H7 (cell line): ENCODE measurements at places on chromosomes 11 and 22.

DNA sequence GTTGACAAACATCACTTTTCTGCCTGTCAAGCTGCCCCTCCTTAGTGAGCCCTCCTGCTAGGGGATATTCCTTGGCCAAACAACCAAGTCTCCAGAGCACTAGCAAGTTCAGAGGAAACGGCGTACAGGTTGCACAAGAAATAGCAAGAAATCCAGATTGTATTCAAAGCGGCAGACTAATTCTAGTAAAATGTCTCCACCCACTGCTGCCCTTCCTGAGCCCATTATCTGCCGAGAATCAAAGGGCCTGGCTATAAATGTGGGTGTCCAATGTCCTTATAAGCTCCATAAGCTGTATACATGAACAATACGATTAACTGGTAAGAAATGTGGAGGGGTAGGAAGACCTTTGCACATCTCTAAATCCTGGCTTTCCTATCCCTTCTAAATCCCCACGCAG, 44.0 kb upstream of the AKIP1 start:
- DNase-seq: no peak

- no peak for DNase-seq
These were observed 34.0 kb downstream of the WNT7B start for GRCh38 chr22:45942787-45943493.

DNA sequence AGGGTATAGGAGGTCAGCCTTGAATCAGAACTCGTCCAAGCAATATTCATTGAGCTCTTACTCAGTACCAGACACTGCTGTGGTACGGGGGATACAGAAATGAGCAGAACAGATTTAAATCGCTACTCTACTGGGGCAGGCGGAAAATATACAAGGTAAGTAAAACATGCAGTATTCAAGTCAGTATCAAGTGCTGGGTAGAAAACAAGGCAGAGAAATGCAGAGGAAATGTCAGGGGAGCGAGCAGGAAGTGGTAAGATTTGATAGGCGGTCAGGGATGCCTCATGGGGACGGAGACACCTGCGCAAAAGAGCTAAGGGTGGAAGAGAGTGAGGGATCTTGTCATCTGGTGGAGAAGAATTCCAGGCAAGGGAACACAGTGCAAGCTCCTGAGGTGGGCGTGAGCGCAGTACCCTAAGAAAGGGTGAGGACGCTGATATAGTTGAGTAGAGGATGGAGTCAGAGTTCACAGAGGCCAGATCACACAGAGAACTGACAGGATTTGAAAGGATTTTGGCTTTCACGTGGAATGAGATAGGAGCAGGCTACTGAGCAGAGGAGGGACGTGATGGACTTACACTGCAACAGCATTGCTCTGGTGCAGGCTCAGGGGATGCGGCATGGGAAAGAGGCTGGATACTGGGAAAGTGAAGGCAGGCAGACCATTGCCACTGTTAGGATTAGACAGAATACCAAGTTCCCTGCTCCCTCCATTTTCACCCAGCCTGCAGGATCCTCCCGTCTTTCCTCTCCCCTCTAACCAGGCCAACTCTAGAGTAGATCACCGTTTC, 35.8 kb downstream of the SC5D start:
- DNase-seq: no peak

DNA sequence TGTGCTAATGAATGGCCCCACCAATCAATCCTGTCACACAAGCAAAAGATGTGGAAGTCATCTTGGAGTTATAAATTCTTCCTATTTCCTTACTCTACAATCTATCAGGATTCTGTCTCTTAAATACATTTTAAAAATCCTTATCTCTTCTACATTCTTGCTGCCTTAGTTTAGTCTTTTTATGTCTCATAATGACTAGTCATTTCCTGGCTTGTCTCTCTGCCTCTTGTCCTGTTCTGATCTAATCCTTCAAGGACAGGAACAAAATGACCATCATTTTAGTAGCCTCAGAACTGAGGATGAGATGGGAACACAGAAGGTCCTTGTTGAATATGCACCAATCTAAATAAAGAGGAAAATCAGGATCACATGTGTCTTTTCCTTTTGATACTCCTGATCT, 56.6 kb upstream of the LIN7C start:
- no peak for DNase-seq

- no peak for DNase-seq
These were observed 6.2 kb upstream of the RGL4 start for GRCh38 chr22:23684561-23685031.

- no peak for DNase-seq
These were observed 35.2 kb upstream of the CECR2 start for GRCh38 chr22:17334059-17334458.

- DNase-seq: no peak
These were observed 163.2 kb downstream of the FEZ1 start for GRCh38 chr11:125332821-125333220.

DNA sequence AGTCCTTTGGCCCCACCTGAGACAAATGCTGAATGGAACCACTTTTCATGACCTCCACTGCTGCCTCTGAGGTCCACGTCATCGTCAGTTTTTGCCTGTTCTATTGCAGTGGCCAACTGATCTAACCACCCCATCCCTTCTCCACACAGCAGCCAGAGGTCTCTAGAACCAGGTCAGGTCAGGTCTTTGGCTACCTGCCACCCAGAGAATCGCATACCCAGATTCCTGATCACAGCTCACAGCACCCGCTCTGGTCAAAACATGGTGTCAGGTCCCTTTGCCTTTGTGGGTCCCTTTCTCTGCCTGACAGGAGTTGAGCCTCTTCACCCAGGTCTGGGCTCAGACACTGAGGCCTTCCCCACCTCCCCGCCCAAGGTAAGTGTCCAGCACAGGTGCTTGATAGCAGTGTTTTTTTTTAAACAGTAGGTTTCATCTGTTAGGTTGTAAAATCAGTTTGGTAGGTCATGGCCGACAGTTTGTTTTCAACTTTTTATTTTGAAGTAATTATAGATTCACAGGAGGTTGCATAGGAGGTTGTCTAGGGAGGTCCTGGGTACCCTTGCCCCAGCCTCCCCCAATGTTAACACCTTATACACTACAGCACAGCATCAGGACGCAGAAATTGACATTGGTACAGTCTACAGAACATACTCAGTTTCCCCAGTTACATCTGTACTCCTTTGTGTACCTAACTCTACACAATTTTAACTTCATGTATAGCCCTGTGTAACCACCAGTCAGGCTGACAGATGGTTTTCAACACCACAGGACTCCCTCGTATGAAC, 6.9 kb downstream of the C22orf39 start:
- DNase-seq: no peak

DNA sequence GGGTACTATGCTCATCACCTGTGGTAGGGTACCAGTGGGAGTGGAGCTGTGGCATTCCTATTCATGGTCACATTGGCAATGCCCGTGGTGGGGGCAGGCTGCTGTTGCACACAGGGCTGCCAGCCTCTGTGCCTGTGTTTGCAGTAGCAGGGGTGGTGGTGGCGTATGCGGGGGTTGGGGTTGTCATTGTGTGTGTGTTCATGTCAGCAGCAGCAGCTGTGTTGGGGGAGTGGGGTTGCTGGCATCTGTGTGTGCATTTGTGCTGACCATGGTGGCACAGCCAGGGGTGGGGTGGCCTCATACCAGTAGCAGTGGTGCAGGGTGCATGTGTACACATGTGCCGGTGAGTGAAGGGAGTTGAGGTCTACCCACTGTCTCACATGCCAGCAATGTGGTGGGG, 34.4 kb downstream of the TMEM225 start:
- no peak for DNase-seq

DNA sequence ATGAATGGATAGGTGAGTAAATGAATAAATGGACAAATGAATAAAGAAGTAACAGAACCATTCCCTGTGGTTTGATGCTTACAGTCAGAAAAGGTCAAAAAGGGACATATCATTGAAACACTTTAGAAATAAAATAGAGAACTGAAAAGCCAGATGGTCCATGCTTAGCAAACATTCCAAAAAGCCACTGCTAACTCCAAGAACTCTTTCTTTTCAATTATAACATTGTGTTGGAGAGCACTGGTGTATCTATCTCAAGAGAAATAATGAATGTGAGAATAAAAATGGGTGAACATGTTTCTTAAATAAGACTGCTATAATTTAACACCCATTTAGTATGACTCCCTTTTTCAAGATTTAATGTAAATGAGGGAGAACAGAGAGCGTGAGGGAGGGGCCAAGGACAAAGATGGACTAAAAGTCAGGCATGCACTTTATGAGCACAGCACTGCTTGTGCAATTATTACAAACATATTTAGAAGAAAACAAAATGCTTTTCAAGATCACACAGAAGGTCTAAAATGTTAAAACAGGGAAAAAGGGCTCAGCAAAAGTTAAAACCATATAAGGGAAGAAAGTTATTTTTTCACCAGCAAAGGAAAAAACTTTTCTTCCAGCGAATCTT, 224.3 kb upstream of the PITPNB start:
- no peak for DNase-seq

GRCh38 chr11:9022961-9023680, 19.3 kb upstream of the NRIP3 start:
- no peak for DNase-seq

- no peak for DNase-seq
These were observed 177.2 kb downstream of the INSC start for GRCh38 chr11:15291885-15292284.

DNA sequence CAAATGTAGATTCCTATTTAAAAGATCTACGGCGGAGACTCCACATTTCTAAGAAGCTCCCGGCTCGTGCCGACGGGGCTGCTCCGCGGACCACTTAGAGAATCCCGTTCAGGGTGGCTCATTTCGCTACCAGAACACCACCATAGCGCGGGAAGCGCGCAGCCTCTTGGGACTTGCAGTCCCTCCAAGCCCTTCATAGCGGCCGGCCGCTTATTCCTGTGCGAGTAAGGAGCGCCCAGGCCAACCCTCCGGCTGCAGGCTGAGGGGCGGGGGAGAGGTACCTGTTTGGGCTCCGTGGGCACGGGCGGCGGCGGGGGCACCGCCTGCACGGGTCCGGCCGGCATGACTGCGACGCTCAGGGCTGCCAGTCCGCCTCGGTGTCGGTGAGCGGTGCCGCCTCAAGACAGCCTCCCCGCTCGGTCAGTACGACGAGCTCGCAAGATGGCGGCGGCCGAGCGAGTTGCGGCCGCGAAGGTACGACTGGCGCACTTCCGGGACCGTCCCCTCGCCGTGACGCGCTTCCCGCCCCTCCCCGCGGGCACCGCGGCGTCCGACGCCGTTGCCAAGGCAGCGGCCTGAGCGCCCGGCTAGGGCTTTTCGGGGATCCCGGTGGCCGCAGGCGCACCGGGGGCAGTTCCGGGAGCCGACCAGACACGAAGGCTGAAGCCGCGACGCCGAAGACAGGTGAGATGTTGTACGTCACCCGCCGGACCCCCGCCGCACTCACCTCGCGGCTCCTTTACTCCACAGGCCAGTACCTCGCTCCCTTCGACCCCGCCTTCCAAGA, at the start of the genes CCDC157 and SF3A1:
Gene CCDC157, plus strand, starts transcription at position 559 of the 787 bp plus-strand sequence. CDS start 8,994 bp downstream, outside the sequence.
Gene SF3A1, minus strand, starts transcription at position 446 of the 787 bp plus-strand sequence. Its CDS starts 102 bp downstream, at position 344.
- peak; percentile 98 for DNase-seq

DNA sequence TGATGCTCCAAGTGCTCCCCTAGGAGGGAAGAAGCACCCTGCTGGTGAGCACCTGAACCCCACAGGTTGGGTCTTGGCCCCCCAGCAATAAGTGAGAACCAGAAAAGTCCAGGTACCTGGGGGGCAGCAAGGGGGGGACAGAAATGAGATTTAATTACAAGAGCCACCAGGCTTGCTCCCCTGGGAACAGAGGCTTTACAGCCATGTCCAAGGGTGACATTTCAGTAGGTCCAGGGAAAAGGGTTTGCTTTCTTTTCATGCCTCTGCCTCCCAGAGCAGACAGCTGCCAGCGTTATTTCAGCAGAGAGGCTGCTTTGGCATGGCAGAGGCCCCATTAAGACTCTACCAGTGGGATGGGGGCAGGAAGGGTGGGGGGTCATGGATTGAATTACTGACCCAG, 437.7 kb downstream of the BUD13 start:
- DNase-seq: no peak

GRCh38 chr11:28481616-28482480, 373.7 kb downstream of the METTL15 start:
- no peak for DNase-seq

GRCh38 chr11:15645201-15645600, 530.5 kb downstream of the INSC start:
- DNase-seq: no peak

- no peak for DNase-seq
These were observed 71.3 kb upstream of the SLN start for GRCh38 chr11:107783121-107783520.

GRCh38 chr11:20035701-20036601, 124.3 kb downstream of the DBX1 start:
- DNase-seq: no peak

- DNase-seq: no peak
These were observed 45.0 kb upstream of the CRYBB3 start for GRCh38 chr22:25154667-25154999.

DNA sequence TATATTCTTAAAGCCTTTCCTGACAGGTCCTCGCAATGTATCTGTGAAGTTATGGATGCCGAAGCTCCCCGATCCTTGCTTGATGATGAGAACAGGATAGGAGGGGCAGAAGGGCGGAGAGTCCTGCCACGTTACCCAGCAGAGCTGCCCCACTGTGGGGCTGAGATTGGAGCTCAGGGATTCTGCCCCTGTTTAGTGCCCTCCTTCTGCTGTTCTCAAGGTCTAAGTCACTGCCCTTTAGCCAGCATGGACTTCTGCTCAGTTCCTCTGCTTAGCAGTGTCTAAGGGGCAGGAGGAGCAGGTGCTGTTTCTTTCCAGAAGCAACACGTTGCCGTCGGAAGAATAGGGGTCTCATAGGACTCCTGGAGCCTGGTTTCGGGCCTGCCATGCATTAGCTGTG, 164.2 kb upstream of the B3GAT1 start:
- DNase-seq: no peak

DNA sequence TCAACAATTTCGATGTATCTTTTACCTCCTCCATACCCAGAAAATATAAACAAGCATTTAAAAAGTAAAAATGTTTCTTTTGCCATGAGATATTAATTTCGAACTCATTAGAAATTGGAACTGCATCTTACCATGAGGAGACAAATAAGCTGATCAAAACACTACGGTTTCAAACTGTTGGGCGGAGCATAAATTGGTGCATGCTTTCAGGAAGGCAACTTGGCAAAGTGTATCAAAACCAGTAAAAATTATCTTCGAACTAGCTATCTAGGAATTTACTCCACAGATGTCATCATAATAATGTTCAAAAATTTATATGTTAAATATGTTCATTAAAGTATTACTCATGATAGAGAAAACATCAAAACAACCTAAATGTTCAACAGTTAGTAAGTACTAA, 21.4 kb upstream of the SOX6 start:
- no peak for DNase-seq

- no peak for DNase-seq
These were observed 13.5 kb downstream of the SGSM3 start for GRCh38 chr22:40383905-40384304.

GRCh38 chr11:36361901-36362391, 65.9 kb downstream of the PRR5L start:
- DNase-seq: peak; percentile 50
